ENCODE measurements at places on chromosomes 5 and 9.

GRCh38 chr5:29252390-29252789 lies 1941.1 kb upstream of the CDH6 start:
- DNase-seq: no peak

- DNase-seq: no peak
Observed at GRCh38 chr5:160769301-160769700, 82.7 kb downstream of the ATP10B start.

DNA sequence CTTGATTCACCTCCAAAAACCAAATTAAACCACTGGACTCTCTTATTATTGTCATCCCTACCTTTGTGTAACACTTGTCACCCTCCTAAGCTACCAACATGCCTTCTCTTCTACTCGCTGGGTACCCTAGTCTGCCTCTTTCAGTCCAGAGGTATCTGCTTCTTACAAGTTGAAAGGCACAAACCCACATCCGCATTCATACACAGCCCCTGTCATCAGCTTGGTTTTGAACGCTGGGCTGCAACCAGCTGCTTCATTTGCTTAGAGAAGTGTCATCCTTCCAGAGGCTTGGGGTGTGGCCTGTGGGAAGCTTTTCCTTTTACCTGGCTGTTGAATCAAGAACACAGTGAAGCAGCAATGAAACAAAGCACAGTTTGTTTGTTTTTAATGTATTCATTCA lies 138.8 kb upstream of the WWC1 start:
- no peak for DNase-seq

- DNase-seq: no peak
Observed at GRCh38 chr5:147567917-147568598, 58.2 kb upstream of the DPYSL3 start.

DNA sequence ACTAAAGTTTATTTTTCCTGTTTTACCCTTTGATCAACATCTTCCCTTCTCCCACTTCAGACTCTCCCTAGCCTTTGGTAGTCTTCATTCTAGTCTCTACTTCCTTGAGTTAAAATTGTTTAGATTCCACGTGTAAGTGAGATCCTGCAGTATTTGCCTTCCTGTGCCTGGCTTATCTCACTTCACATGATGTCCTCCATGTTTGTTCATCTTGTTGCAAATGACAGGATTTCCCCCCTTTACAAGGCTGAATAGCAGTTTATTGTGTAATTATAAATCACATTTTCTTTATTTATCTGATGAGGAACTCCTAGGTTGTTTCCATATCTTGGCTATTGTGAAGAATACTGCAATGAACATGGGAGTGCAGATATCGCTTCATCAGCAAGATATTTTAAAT lies 461.7 kb downstream of the CHSY3 start:
- no peak for DNase-seq

DNA sequence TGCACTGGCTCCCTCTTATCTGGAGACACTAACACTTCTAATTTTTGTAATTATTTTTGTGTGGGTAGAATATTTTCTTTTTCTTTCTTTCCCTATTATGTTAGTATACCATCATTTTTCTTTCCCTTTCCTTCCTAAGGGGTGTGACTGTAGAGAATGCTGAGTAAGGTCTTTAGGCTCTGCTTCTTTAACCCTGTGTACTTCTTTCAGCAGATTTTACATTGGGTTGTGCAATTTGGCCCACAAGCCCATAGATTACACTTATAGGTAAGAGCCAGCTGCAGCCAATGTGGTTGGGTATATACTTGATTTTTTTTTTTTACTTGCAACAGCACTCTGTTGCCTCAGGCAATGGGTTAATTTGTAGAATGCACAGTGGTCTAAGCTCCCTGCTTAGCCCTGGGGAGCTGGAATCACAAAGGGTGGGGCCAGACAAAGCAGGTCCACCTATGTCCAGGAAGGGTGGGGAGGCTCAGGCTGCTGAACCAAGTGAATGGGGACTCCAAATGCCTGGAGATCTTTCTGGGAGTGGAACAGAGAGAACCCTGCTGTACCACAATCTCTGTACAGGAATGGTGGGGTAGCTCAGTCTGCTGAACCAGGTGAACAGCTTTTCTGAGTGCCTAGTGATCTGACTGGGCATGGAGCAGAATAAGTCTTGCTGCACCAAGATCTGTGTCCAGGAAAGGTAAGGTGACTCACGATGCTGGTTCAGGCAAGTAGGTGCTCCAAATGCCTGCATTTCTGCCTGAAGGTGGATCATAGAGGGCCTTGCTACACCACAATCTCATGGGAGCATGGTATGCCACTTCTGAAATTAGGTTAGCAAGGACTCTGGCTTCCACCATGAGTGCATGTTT lies 64.9 kb downstream of the SLC25A46 start:
- DNase-seq: no peak
